ENCODE measurements at places on chromosomes 7 and 10.

DNA sequence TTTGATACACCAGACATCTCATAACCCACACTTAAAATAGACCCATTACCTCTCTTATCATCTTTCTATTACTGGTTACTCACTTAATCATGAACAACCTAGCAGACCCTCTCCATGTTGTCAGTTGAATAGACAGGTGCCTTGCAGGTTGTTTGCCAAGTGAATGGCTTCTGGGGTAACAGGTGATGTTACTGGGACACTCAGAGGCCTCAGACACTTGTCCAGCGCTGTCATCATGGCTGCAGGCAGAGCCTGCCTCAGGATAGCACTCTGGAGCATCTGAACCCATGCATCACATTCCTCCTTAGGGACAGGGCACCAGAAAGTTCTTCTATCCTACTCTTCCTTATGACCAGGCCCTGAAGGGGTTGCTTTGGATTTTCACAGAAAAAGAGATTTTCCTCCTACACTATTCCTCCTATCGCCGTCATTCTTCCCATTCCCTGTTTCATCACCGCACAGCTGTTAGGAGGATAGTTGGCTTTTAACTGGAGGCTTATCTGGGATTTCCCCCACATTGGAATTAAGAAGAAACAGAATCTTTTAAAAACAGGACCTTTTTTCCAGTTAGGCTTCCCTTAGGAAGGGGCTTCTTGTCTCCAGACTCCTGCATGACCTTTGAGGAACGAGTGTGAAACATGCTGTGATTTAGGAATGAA, 182.1 kb downstream of the VTI1A start:
- no peak for DNase-seq

DNA sequence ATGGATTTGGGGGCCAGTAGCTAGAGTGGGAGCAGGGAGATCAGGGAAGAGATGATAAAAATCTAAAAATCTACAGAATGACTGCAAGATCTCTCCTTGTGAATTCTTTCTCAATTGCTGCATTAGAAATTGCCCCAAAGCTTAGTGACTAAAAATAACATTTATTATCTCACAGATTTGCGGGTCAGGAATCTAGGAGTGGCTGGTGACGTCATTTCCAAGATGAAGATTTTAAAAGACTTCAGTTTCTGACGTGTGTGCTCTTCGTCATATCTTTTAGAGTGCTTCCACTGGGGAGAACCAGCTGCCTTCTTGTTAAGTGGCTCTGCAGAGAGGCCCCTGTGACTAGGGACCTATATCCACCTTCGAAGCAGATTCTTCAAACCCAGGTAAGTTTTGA, 112.6 kb downstream of the DGKI start:
- DNase-seq: no peak

GRCh38 chr10:6956562-6956961, 376.5 kb upstream of the PRKCQ start:
- DNase-seq: no peak

DNA sequence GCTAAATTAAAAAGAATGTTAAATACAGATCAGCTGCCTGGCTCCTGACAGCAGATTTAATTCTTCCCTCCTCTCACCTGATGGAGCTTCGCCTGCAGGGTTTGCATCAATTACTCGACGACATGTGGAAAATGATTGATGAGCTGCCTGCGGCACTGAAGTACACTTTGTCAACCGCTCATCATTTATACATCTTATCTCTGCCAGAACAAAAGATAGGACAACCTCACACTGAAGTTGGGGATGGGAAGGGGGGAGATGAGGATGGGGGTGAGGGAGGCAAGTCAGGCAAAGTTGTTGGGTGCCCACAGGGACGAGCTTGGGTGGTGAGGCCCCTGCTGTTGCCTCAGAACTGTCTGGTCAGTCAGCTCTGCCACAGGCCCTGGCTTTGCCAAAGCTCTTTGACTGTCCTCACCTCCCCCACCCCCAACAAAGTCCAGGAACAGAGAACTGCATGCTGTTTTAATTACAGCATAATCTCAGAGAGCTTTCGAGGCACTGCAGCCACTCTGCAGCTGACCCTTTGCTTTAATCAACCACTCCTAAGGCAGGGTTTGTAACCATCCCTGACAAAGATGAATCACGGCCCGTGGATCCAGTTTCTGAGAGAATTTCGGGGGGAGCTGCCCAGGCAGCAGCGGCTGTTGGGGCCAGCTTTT, 702.3 kb downstream of the LRMDA start:
- DNase-seq: no peak

- DNase-seq: no peak
Observed at GRCh38 chr7:151716323-151716722, 160.6 kb downstream of the PRKAG2 start.

DNA sequence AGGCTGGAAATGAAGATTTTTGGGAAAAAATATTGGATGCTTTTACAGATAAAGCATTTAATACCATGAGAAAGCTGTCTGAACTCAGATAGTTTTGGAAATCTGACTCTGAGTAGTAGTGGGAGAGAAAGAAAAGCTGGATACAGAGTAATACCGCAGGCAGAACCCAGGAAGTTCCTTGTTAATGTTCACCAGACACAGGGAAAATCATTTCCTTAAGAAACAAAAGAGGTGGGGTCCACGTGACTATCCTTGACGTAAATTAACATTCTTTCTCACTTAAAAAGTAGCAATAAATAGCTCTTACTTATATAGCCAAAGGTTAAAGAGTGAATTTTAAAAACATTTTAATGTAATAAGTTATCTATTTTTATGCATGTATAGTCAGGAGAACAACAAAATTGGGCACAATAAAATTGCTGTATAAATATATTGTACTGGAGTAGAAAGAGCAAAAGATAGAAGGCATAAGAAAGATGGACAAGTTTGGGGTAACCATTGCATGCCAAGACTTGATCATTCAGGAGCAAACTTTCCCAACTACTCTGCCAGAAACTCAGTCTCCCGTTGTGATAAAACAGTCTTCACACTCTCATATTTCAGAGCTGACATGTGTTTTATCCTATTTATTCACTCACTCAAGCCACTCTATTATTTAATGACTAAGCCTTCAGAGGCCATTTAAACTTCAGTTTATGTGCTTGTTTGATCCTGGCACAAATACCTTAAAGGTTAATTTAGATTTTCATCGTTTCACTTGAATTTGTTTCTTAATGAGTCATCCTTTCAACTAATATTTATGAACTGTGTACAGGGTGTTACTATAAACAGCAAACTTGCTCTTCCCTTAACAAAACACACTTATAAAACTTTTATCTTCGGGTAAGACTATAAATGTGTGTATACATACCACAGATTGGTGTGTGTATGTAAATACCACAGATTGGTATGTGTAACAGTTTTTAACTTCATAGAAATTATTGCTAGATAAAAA, 143.1 kb downstream of the GNAI1 start:
- DNase-seq: no peak

GRCh38 chr7:111229916-111230315, 139.0 kb downstream of the LRRN3 start:
- DNase-seq: no peak

- no peak for DNase-seq
Observed at GRCh38 chr10:111890046-111890445, 293.5 kb downstream of the GPAM start.

GRCh38 chr10:132544744-132545658, 7.4 kb downstream of the INPP5A start:
- DNase-seq: no peak

GRCh38 chr10:92366412-92367021, 75.5 kb downstream of the MARCHF5 start:
- DNase-seq: no peak

DNA sequence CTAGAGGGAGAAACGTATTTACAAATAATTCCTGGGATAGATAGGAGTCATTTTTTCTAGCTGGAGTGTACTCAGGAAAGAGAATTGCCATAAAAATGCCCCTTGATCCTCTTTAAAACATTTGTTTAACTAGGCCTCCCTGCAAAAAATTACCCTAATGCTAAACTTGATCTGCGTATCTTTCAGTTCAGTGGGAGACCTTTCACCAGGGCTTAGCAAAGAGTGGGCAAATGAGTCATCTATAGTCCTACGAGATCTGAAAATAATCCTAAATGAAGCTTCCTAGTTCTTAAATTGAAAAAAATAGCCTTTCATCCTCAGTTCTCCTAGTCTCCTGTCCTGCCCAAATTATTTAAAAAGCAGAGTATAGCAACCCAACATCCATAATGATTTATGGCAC, 198.6 kb upstream of the FRMD4A start:
- DNase-seq: no peak

GRCh38 chr7:1059200-1060091, 15.1 kb downstream of the GPR146 start:
- no peak for DNase-seq

DNA sequence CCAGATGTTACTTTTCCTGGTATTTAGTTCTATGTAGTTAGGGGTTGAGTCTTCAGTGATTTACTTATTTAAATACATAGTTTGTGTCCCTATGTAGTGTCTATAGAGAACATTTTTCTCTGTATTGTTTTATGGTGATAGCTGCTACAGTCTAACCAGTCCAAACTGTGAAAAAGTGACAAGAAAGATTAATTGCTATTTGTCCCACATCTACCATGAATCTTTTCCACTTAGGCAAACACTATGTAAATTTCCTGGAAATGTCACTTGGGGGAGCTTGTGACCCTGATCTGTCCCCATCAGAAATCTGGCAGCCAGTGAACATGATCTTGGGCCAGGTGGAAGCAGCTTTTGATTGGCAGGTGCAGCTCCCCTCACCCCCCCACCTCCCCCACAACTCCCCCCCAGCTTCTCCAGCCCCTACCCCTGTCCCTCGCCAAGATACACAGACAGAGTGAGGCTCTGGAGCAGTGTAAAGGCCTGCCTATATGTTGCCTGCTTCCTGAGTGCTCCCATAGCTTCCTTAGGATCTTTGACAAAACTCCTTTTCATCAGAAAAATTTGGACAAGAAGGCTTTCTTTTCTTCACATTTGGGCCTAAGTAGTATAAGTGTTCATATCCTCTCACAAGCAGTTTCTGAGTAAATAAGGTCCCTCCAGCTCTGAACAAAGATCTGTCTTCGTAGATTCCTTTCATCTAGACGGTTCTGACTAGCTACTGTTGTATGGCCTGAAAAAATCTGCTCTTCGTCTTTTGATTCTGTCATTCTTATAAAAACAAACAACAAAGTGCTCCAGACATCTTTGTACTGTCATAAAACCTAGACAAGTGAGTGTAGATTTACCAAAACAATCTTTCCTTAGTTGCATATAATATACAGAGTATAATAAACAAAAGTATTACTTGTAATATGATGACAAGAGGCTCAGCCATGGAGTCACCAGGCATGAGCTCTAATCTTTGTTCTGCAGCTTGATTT, 31.5 kb upstream of the SLC13A1 start:
- DNase-seq: no peak

GRCh38 chr7:2939193-2939885, 95.2 kb upstream of the GNA12 start:
- no peak for DNase-seq

GRCh38 chr10:117427356-117427755, 52.1 kb upstream of the PDZD8 start:
- no peak for DNase-seq

DNA sequence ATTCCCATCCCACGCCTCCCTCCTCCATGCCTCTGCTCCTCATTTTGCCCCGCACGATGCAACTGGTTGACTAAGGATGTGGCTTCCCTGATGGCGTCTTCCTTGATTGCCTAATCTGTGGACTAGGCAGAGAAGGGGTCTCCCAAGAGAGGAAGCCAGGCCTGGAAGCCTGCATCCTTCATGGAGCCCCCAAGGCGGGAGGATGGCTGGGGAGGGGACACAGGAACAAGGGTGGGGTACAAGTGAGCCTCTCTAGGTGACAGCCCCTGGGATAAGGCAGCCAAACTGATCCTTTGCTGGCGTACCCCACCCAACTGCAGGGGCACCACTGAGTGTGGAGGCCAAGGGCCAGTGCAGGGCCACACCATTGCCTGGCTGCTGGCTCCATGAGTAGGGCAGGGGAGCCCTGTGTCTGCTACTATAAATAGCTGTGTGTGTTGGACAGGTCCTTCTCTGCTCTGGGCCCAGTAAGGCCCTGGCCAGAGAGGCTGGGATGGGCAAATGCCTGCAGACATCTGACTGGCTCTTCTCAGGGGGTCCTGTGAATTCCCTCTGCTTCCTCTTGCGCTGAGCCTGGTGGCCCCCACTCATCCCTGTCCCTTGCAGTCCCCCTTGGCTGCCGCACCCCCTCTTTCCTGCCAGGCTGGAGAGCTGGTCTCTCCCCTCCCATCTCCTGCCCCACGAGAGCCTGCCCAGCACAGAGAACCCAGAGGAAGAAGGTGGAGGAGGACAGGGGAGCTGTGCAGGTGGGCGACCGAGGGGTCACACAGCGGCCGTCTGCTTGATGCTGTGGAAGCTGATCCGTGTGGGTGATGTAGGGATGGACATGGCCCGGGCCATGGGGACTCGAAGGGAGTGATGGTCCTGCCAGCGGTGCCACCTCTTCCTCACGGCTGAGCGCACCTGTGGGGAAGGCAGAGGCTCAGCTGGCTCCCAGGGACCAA, 29.3 kb downstream of the CRHR2 start:
- no peak for DNase-seq

GRCh38 chr7:23594879-23595604, 2.1 kb upstream of the CCDC126 start:
- no peak for DNase-seq

GRCh38 chr10:7258948-7259523, 151.8 kb downstream of the SFMBT2 start:
- peak; percentile 49 for DNase-seq

DNA sequence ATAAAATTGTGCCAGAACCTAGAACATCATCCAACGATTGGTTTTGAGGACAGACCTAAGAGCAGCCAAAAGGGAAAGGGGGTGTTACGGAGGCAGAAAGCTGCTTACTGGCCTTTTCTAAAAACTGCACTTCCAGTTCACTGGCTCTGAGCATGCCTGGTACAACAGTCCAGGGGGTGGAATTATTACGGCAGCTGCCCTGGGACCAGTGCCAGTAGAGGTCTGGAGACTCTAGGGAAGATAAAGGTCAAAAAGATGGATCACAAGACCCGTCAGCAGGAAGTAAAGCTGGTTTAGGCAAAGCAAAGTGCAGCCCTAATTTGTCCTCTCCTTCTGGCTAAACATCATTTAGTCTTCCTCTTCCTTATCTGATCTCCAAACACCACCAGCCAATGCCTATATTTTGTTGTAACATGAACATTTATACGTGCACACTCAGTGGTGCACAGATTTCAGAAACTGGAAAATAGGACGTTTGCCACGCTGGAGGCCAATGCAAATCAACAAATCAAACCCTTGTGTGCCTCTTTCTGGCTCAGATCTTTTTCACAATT, 216.4 kb upstream of the DPP6 start:
- no peak for DNase-seq

DNA sequence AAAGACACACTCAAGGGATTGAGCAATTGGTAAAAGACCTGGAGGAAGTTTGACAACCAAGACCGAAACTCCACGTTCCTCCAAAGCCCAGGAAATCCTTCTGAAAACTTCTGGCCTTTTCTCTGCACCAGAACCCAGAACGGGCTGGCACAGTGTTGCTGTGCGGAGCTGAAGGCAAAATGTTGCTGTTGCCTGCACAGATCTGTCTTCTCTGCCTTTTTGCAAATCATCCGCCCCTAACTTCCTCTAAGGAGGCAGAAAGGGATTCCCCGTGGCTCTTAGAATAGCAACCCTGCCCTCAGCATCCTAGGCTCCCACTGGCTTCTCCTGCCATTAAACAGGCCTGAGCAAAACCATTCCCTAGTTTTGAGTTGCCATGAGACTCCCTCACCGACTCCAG, 44.9 kb downstream of the FIGNL1 start:
- no peak for DNase-seq
